Memory B cell (primary cell): ENCODE measurements at places on chromosomes 6 and 20.

DNA sequence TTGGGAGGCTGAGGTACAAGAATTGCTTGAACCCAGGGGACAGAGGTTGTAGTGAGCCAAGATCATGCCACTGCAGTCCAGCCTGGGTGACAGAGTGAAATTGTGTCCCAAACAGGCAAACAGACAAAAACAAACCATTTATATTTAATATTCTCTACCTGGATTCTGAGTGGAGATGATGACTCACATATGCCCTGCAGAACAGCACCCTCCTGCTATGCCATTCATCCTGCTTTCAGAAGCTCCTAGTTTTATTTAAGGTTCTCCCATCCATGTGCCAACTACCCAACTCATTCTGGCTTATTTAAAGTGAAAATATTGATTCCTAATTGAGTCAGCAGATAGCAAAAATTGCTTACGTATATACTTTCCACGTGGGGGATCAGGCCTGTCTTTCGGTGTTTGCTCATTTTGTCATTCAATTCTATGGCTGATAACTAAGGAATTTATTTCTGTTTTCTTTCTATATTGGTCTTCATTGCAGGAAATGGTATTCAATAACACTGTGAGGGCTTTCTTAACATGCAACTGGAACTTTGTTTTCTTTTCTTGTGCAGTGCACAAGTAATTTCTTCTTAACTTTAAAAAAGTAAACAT lies 459.1 kb upstream of the JAG1 start:
- no peak for DNase-seq

DNA sequence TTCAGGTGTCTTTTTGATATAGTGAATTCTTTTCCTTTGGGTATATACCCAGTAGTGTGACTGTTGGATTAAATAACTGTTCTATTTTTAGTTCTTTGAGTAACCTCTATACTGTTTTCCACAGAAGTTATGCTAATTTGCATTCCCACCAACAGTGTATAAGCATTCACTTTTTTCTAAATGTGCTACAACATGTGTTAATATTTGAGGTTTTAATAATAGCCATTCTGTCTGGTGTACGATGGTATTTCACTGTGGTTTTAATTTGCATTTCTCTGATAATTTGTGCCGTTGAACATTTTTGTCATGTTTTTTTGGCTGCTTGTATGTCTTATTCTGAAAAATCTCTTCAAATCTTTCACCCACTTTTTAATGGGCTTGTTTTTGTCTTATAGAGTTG lies 563.5 kb downstream of the GRIK2 start:
- no peak for DNase-seq

DNA sequence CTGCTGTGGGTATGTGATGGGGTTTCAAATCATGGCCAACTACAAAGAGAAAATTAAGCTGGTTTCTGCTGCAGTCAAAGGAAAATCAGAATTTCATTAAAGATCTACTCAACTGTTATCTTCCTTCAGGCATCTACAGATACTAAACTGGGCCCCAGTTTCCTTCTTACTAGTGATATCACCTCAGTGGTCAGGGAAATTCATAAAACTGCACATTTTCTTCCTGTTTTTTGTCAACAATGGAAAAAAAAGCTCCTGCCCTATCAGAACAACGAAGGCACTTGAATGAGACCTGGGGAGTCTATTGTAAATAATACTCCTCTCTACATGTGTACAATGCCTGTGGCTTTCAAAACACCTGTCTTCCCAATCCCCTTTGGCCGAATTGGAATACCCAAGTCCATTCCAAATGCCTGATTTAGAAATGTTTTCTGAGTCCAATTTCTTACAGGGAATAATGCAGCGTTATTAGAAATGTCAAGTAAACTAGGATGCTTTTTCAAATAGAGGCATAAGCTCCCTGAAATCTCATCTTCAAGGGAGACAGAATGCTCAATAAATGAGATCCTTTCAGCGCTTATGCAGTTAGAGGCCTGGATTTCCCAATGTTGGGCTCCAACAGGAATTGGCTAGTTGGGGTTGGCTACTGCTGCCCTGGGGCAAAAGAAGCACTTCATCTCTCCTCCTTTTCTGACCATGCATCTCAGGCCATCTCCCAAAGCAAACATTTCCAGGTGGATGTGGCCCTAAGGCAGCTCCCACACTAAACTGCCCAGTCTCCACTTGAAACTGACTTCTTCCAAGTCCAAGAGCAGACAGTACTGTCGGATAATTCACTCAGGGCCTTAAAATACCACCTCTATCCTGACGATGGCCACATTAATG lies 143.3 kb downstream of the NFATC2 start:
- DNase-seq: no peak

DNA sequence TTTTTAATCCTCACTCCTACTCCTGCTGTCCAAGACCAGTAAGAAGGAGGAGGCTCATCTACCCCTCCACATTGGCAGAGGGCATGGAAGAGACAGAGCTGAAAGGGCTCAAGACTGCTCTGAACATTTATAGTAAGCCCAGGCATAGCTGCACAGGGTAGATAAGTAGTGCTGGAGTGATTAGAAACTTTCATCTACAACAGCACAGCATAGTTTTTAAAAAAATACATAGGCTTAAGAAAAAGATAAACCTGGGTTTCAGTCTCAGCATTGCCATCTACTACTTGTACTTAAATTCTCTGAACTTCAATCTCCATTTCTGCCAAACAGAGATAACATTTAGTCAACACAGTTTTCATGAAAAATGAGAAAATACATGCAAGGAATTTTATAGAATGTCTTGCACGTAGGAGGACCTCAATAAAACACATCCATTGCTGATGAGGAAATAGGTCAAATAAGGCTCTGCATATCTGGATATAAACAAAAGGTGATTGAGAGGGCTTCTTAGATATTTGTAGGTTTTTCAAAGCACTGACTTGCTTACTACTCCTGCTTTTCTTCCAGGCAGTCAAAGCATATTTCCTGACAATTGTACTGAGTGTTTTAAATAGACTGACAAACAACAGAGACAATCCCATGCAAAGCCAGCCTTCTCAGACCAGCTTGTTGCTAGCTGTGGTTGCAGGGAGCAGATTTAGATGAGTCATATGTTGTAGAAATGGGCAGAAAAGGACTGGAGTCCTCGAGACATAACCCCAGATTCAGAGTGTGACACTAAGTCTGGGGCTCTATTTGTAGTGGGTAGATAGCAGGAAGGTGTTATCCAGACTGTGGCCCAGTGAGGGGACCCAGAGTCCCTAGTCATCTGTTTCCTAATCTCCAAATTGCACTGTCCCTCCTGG lies 107.4 kb upstream of the TAB2 start:
- no peak for DNase-seq

GRCh38 chr6:119079283-119079809 lies 882 bp upstream of the FAM184A start:
- no peak for DNase-seq
